AG09319 (cell line): ENCODE measurements at places on chromosomes 5 and 9.

DNA sequence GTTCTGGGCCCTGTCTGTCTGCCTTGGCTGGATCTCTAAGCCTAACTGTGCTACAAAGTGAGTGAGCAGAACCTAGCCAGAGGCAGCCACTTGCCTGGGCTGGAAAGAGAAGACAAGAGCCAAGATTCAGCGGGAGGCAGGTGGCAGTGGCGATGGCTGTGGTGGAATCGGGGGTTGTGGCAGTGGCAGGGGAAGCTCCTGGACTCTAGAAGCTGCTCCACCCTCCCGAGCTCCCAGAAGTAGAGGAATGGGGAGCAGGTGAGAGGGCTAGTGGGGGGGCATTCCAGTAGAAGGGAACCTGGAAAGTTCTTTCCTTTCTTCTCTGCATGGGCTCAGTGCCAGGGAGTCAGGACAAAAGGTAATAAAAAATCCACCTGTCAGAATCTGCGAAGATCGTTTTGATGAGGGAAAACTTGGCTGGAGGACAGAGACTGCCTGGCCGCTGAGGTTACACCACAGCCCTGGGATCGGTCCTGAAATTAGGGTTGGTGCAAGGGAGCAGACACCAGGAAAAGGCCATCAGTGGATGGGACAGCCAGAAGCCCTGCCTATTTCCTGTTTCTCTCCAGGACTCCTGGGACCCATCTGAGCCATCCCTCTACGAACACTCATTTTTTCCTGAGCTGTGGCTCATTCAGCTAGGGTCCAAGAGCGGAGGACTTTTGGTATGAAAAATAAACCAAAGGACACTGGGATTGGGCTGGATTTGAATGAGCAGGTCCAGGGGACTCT is 1.6 kb downstream of the CRAT start:
- DNase-seq = no peak

DNA sequence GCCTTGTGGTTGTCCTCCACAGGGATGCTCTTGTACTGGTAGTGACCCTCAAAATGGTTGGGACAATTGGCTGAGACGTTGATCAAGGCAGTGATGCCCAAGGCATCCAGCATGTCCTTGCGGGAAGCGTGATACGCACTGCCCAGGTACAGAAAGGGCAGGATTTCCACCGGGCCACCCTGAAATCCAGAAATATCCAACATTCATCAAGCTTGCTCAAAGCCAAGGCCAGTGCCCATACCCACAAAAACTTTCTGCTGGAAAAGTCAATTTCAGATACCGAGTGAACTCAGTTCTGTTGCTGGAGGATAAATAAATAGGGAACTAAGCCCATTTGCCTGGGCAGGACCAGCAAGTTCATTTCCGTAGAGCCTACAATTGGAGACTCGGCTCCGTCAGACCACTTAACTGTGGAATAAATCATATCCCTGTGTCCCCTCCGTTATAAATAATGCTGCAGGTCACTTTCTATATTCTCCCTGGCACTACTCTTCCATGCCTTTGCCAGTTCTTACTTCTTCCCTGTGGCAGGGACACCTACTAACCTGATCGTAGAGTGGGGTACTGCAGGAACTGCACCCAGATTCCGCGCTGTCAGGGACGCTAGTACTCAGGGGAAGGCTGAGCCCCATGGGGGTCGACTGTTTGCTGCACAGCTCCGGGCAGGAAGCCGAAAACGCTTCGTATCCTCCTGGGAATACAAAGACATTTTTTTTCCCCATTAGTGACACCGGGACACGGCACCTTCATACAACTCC is 1.2 kb downstream of the DUSP1 start:
- DNase-seq = no peak

DNA sequence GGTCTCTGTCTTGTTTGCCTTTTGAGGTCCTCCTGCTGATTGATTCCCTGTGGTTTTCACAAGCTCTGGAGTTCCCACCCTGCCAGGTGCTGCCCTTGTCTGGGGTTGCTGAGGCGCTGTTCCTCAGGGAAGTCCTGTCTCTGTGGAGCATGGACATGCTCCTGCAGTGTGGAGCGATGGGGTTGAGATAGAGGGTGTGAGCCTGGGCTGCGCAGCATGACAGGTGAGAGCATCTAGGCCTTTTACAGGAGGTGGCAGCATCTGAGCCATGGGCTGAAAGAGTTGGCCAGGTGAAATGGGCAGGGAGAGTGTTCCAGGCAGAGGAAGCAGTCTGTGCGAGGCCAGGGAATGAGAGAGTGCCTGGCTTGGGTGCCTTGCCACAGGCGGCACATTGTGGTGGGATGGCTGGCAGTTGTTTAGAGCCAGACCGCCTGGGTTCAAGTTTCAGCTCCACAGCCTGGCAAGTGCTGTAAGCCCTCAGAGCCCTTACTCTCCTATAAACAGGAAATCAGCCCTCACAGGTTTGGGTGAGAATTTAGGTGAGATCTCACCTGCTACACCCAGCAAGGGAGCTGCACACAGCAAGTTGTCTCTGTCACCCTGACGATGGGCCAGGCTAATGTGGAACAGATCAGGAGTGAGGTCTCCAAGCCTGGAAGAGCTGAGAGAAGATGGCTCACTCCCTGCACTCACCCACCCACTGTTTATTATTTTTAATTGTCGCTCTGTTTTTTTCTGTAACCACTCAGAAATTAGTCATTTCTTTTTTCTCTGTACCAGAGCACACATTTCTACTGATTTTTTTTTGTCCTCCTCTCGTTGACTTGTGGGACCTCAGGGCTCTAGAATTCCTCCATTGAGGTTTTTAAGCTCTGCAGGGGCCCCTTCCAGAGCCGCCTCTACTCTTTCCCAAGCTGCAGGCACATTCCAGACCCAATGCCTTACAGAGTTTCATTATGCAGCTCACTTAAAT is 19.6 kb downstream of the TCOF1 start:
- DNase-seq = no peak

DNA sequence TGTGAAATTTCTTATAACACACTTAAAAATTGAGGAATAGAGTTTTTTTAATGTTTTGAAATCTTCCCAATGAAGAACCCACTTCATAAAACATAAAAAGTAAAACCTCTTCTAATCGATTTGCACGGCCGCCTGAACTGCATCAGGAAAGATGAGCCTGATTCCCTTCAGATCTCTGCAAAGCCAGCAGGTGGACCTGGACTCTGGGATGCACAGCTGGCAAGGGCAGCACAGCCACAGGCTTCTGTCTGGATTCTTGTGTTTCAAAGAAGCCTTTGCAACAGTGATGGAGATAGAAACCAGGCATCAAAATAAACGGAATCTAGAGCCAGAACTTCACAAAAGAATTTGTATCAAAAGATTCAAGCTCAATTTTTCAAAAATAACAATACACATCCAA is 36.0 kb upstream of the SPATA31C2 start:
- no peak for DNase-seq

- no peak for DNase-seq
Observed at GRCh38 chr5:168613996-168614395, 34.8 kb upstream of the PANK3 start.

GRCh38 chr5:126395198-126395597 is 28.0 kb upstream of the GRAMD2B start:
- no peak for DNase-seq

- DNase-seq = no peak
Observed at GRCh38 chr5:151624476-151624875, 33.3 kb upstream of the FAT2 start.

GRCh38 chr5:84298628-84299027 is 86.1 kb downstream of the EDIL3 start:
- DNase-seq = no peak

DNA sequence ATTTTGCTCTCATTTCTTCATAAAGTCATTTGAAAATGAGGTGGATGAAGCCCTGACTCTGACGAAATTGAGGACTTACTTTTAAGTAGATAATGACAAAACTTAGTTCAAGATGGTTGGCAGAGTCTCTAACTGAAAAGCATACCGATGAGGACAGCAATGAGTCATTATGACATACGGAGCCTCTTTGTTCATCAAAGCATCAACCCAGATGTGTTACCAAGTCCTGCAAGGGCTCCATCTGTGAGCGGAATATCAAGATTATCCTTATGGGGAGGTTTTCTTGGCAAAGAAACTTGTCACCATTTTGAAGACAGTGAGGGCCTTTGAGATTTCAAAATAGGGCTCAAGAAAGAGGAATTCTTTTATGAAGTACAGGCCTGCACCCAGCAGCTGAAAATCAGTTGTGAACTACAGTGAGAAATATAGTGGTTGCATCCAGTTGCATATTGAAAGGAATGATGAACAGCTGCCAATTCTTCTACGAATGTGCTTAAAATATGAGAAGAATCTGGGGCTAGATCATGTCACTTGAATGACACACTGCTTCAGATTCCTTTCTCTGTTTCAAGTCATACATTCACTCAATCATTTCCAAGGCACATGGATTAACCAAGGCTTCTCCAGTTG is 86.6 kb upstream of the SLC24A2 start:
- DNase-seq = no peak

DNA sequence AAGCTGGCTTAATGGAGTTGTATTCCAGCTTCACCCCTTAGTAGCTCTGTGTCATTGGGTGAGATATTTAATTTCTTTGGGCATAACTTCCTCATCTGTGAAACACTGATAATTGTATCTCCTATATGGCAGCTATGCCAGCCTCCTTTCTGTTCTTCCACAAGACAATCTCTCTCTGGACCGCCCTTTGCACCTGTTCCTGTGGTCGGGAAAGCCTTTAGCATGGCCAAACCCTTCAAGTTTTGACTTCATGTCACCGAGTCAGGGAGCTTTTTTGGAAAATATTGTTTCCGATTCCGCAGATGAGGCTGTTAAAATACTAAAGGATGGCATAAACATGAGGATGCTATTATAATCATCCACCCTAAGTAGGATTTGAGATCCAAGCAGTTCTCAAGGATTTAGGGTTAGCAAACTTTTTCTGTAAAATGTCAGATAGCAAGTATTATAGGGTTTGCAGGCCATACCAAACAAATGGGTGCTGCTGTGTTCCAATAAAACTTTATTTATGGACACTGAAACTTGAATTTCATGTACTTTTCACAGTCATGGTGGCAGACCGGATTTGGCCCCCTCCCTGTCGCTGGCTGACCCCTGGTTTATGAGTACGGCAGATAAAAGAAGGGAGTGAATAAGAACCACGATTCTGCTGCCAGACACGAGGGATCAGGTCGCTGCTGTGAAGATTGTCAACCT is 695 bp upstream of the NDFIP1 start:
- DNase-seq = no peak

DNA sequence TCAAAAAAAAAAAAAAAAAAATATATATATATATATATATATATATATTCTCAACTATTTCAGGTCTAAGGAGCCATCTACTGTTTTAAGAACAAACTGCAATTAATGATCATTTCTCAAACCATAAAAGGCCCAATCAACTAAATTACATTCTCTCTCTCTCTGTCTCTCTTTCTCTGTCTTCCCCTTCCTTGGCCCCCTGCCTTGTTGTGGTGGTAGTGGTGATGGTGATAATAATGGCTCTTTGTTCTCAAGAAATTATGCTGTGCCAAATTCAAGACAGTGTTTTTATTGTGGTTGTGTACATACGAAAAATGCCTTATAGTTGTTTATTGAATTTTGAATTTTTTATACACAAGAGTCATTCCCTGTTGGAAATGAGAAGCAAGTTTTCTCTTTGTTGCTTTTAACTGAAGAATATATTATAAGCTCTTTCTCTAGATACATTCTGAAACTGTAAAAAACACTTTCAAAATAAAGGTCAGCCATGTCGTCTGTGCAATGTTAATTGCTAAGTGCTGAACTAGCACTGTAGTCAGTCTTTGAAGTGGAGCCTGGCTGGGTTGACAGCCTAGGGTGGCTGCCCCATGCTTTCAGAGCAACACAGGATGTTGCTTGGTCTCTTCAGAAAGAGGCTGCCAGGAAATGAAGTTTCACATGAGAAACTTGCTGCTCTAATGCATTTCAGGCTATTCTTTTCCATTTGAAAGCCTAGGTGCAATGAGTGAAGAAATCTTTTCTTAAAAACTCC is 96.0 kb downstream of the HINT1 start:
- no peak for DNase-seq

DNA sequence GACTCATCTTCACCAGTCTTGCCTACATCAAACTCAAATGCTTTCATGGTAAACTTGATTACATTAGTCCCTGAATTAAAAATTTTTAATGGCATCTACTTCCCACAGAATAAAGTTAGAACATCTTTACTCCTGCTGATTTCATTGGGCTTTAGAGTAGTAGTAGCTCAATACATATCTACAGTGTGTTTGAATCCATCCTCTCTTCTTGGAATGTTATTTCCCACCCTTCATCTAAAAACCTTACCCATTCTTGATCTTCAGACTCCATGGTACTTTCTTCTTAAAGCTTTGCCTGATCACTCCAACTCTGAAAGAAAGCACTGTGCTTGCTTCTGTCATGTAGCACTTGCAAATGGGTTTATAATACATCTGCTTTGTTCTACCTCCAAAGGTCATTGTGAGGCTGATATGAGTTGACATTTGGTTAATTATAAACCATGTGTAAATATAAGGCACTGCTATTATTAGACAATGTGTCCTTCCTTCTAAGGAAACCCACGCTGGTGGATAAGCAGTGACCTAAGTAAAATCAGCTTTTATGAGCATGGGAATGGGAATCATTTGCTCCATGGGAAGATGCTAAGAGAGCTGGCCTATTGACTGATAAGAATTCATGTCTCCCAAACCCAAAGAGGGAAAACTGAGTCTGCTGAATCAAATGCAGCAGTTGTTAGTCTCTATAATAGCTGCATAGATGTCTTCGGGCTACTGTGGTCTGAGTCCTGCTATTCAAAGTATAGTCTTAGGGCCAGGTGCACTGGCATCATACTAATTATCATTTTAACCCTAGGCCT is 7.5 kb upstream of the PRLR start:
- no peak for DNase-seq

DNA sequence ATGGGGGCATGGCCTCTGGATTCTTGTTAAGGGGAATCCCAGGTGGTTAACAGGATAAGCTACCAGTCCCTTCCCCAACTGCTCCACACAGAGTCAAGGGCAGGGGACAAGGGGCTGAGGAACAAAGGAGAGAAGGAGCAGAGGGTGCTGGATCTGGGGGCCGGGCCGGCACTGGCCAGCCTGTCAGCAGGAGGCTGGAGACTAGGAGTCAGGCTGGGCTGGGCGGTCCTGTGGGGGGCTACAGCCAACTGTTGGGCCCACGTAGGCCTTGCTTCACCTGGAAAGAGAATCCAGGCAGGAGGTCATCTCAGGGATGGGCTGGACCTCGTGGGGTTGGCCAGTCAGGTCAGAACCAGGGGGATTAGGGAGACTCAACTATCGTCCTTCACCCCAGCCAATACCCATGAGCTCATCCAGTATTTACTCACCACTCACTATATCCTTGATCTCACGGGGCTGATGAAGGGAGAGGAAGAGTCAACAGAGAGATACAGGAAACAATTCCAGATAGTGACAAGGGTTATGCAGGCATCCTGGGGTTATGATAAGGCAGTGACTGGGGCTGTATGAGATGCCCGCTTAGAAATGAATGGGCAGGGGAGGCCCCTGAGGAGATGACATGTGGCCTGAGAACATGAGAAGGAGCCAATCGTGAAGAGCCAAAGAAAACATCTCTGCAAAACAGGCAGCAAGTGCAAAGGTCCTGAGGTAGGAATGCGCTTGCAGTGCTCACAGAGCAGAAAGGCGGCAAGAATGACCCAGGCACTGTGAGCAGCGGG is 47.9 kb upstream of the SLC25A51 start:
- no peak for DNase-seq

GRCh38 chr5:102797322-102797884 is 42.3 kb downstream of the PAM start:
- no peak for DNase-seq
